ENCODE measurements at places on chromosomes 11 and 22.

DNA sequence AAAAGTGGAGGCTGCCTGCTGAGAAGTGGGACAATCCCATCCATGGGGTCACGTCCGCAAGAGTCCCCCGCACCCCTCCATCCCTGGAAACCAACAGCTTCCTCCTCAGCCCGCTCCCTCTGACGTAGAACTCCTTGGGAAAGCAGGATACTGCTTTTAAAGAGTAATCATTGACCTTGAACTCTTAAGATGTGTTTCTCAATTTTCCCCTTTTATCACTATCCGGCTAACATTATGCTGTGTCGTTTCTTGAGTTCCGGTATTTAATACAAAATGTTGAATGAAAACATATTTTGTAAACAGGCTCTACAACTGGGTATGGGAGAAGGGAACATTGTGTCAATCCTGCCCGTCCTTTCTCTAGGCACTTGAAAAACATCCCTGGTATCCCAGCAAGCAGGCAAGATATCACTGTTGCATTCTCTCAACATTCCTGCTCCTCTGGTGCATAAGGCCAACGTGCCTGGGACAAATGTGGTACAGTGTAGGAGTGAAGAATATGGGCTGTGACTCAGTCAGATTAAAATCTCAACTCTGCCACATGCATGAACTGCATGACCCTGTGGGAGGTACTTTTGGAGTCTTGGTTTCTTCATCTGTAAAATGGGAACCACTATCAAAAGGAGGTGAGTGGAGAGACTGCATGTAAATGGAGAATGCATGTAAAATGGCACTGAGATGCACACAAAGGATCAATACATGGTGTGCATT lies 52.8 kb downstream of the WT1 start:
- no peak for DNase-seq

DNA sequence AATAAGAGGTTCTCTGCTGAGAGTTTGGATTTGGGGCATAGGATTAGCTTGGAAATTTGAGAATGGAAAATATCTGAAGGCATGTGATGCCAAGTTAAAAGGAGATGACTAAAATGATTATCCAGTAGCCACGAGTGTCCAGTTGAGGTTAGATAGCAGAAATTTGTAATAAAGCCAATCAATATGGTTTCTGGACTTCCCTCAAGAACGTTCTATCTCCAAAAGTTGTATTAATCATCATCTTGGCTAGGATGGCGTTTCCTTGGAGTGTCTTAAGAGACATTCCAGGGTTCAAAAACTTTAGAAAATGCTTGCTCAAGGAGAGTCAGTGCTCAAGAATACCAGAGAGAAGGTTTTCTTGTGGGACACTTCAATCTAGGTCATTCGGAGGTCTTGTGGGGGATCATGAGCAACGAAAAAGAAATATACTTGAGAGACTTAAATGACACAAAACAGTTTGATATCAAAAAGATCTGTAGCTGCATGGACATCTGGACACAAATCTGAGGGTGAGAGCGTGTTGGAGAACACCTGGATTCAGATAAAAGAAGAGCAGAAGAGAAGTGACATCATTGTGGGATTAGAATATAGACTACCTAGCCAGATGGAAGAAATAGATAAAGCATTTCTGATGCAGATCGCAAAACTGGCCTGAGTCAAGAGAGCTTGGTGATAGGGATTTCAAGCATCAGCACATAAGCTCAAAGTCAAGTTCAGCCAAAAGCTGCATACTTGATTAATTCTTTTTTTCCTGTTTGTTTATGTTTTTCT lies 97.7 kb downstream of the ARFGAP2 start:
- DNase-seq = no peak

- no peak for DNase-seq
These were observed 120.5 kb downstream of the SHANK2 start for GRCh38 chr11:71131861-71132260.

DNA sequence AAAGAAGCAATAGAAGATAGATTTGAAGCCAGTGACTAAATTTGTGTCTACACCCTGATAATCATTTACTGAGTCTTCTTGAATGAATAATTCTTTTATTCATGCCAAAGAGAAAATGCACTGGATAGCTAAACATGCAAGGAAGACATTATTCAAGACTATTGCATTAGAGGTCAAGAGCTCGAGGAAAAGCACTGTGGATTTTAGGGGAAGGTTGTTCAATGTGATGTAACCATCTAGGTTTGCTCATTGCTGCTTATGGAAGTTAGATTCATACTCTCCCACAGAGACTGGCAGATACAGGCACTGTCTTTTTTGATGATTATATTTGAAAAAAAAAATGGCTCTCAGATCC lies 682.1 kb downstream of the KCNA4 start:
- DNase-seq = no peak

GRCh38 chr11:83715927-83716535 lies 429.9 kb upstream of the CCDC90B start:
- DNase-seq = no peak

GRCh38 chr11:63719001-63719400 lies 37.7 kb downstream of the RTN3 start:
- DNase-seq = no peak

DNA sequence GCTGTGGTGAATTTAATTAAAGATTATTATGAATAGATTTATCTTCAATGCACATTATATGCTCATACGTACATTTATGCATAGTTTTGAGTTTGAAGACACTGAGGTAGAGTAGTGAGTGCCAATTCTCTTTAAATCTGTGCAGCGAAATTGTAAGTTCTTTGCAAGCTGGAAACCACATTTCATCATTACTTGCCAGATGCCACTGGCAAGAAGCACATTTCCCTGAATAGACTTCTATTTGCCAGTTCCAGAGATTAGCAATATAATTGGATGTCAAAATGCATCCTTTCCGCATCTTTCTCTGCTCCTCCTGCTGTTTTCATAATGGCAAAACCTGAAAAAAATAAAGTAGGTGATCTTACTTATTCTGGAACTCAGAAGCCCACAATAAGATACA lies 448.0 kb downstream of the LUZP2 start:
- no peak for DNase-seq

GRCh38 chr11:34324466-34324865 lies 33.3 kb downstream of the ABTB2 start:
- no peak for DNase-seq

DNA sequence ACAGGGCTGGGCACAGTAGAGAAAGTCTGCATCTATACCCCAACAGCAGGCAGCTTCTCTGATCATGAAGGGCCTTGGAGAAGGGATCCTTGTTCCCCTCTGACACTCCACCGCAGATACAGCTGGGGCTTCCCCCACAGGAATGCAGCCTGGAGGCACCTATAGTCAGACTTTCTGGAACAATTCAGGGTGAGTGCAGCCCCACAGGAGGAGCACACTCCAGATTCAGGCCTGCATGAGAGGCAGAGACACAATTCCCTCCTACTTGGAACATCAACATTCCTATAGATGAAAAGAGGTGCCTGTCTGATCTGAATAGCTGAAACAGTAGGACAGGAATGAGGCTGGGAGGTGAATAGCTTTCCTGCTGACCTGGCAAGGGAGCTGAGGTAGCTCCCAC lies 1298.0 kb upstream of the CNTN5 start:
- DNase-seq = no peak

GRCh38 chr11:120759046-120759445 lies 247.5 kb downstream of the GRIK4 start:
- no peak for DNase-seq

- no peak for DNase-seq
These were observed 28.4 kb upstream of the CRTAM start for GRCh38 chr11:122809866-122810265.

GRCh38 chr11:63873311-63873710 lies 34.4 kb downstream of the MARK2 start:
- DNase-seq = no peak

DNA sequence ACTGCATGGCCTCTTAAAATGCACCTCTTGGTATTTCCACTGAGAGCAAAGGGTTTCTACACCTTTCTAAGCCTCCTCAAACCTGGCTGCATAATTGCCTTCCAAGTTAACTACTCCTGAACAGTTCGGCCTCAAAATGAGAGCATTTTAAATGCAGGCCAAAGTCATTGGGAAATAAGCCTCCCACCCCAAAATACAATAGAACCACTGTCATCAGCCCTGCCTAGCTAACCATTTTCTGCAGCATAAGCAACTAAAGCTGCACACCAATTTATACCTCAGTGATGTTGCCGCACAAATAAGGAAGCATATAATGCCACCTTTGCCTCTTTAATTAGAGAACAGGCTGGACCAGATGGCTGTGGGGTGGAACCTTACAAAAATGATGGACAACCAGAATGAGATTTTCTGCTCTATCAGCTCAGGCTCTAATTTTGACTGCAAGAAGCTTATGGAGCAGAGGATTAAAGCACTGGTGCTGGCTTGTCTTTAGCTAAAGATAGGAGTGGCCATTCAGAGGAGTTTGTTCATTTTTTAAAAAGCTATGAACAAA lies 4.3 kb downstream of the TOB2 start:
- DNase-seq = no peak

DNA sequence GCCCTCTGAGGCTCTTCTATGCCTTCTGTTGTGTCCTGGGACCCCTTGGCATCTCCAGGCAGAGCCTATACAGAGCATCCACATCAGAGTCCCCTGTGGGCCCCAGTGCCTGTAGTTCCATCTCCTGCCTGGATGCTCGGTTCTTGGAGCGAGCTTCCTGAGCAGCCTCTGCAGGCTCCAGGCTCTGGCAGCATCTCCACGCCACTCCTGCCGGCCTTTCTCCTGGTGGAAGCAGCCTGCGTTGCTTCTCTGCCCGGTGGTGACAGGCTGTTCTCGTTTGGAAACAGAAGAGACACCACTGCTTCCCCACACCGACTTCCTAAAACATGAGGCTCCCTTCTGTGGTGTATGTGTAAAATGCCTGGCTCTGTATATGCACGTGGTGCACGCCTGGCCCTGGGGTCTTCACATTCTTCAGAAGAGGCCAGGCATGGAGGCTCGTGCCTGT lies 52.8 kb downstream of the BCR start:
- DNase-seq = no peak

GRCh38 chr11:103875855-103876510 lies 160.5 kb upstream of the DDI1 start:
- DNase-seq = no peak
